ENCODE measurements at places on chromosomes 11 and 22.

DNA sequence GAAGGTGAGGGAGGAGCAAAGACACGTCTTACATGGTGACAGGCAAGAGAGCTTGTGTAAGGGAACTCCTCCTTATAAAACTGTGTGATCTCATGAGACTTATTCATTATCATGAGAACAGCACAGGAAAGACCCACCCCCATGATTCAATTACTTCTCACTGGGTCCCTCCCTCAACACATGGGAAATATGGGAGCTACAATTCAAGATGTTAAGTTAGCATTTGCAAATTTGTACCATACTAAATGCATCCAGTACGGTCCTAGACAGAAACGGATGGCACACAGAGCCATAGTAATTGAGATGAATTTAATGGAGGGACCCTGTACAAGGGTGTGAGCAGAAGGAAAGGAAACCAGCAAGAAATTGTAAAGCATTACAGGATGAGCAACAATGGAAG, 765.8 kb upstream of the API5 start:
- no peak for DNase-seq

DNA sequence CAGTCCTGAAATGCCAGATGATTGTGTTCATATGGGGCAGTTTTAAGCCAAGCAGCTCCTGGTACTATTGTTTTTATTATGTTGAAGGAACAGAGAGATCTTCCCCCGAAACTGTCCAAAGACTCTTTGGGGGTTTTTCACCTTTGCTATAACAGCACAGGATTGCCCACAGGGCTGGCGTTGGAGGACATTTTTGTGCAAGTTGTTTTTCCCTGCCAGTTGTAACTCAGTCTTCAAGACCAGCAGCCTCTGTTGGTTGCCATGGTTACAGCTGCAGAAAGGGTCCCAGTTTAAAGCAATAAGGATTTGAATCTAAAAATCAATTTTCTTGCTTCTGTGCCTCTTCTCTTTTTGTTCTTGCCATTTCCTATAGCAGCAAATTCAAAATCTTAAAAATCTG, 45.4 kb upstream of the YWHAH start:
- no peak for DNase-seq

DNA sequence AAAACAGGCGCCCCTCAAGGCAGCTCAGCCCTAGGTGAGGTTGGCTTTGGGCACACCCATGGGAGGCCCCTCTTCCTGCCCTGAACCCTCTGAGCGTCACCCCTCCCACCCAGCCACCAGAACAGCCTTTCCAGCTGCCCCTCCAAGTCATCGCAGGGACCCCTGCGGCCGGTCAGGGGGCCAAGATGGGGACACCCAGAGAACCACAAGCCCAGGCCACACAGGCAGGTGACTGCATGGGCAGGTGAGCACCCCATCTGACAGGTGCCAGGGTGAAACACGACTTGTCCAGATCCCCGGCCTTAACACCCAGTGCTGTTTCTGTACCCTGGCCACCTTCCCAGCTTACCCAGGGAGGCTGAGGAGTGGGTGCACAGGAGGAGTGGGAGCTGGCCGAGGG, 24.6 kb upstream of the GRAMD4 start:
- no peak for DNase-seq

- no peak for DNase-seq
Observed at GRCh38 chr11:22774716-22775115, 54.9 kb downstream of the SVIP start.

DNA sequence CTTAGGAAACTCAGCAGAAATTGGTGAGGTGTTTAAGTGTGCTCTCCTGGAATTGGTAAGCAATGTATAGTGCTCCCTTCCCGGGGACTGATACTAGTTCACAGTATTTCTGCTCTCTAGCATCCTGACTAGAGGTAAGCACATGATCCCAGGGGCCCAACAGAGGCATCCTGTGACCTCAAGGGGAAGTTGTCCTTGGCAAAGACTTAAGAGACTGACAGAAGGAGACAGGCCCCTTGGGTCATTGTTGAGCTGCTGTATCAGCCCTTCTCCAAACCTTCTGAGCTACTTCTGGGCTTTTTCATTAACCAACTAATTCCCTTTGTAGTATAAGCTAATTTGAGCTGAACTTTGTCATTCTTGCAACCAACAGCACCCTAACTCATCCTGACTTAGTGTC, 4.3 kb upstream of the TBC1D22A start:
- no peak for DNase-seq

DNA sequence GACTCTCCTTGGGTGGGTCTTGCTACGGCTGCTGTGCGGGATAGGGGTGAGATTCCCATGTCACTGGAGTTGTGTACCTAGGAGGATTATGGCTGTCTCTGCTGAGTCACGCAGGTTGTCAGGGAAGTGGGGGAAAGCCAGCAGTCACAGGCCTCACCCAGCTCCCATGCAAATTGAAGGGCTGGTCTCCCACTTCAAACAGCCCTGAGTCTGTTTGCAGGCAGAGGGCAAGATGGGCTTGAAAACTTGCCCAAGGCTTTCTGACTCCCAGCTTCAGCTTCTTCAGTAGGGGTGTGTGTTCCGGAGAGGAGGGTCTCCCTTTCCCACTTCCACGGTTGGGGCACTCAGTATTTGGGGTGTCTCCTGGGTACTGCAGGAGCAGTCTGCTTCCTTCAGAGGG, 10.9 kb upstream of the SC5D start:
- no peak for DNase-seq

DNA sequence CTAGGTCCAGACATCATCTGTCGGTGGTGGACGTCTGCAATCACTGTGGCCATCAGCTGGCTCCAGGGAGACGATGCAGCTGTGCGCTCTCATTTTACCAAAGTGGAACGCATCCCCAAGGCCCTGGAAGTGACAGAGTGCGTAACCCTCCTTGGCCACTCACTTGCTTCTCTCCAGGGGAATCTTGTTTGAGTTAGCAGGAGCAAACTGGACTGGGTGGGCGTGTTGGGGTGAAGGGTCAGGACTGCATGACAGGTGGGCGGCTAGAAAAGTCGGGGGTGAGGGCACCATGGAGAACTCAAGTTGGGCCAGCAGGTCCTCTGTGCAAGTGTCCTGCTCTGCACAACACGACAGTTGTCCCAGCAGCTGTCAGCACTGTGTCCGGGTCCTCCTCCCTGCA, 16.2 kb downstream of the SHISA8 start:
- DNase-seq: no peak

GRCh38 chr11:30260813-30261212, 30.0 kb downstream of the FSHB start:
- no peak for DNase-seq

GRCh38 chr22:43377896-43378704, 33.7 kb upstream of the MPPED1 start:
- no peak for DNase-seq

GRCh38 chr11:97247601-97248000, 857.8 kb downstream of the JRKL start:
- no peak for DNase-seq
